NCI-H2081 (cell line): ENCODE measurements at places on chromosomes 2 and 18.
A peak's percentile ranks its signal among the peaks of the same experiment; 100 is the strongest.

DNA sequence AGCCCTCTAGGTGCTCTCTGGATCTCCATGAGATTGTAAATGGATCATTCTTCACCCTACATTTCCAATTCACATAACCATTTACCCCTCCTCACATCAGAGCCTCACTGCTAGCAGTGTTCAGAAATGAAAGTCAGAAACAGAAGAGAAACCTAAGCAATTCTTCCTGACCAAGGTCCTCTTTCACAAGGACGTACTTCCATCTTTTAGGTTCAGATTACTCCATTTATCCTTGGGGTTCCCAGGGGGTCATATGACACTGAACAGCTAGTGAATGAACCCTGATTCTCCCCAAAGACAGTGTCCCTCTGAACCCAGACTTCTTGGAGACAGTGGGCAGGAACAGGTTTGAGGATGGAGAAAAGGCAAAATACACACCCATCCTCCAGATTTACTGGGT lies 12.9 kb upstream of the MARCO start:
- no peak for DNase-seq

DNA sequence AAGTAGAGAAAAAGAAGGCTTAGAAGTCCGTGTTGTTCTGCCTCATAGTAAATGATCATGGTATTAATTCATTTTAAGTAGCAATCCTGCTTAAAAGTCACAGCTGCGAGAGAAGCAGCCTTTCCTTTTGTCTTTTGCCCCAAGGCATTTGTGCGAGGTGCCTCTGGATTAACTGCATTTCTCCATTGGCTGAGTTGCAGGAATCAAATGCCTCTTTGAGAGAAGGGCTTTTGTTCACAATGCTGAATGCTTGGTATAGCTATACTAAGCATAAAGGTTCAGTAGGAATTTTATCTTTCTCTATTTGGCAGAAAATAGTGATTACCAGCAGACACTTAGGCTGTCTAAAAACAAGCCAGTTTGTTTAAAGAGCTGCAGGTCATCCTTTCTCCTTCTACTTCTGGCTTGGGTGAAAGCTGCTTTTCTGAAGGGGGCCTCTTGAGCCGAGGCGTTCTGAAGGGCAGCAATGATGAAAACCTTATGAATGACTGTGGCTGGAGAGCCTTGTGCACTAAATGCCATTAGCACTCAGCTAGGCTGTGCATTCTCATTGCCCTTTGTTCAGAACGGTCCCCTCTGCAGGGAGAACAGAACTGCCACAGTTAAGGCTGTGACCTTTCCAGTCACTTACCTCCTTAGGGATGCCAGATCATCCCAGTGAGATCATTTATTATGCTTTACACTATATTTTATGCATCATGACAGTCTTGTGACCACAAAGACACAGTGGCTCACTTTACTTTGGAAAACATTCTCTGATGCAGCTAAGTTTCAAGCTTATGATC lies 68.8 kb upstream of the TMEM87B start:
- DNase-seq, result no peak

DNA sequence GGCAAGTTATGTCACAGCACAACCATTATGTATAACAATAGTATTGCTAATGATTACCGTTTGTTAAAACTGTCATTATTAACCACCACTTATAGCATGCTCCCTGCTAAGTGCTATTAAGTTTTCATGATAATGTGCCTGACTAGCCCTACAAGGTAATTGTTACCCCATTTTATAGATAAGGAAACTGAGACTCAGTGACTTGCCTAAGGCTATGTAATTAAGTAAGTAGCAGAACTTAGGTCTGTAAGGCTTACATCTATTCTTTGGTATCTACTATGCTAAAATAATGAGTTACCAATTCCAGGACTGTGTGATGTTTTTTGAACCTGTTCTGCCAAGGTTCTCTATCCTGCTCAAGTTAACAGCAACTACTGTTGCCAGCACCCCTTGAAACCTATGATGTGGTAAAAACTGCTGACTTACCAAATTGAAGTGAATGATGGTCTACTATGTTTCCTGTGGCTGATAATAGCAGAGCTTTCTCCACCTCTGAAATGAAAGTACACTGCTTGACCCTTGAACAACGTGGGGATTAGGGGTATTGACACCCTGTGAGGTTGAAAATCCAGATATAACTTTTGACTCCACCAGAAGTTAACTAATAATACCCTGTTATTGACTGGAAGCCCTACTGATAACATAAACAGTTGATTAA lies 18.2 kb downstream of the ACVR2A start:
- DNase-seq, result no peak

GRCh38 chr2:86285571-86285970 lies 51.9 kb downstream of the REEP1 start:
- DNase-seq, result no peak

- no peak for DNase-seq
Measured at GRCh38 chr2:150690261-150690660, 202.8 kb upstream of the RND3 start.

- no peak for DNase-seq
Measured at GRCh38 chr2:118670276-118670675, 177.2 kb downstream of the EN1 start.

GRCh38 chr2:108920686-108921085 lies 68.3 kb downstream of the EDAR start:
- DNase-seq, result no peak

- no peak for DNase-seq
Measured at GRCh38 chr2:121104721-121105141, 180.3 kb downstream of the TFCP2L1 start.

- DNase-seq, result no peak
Measured at GRCh38 chr18:74152857-74153256, 4.5 kb downstream of the TIMM21 start.

DNA sequence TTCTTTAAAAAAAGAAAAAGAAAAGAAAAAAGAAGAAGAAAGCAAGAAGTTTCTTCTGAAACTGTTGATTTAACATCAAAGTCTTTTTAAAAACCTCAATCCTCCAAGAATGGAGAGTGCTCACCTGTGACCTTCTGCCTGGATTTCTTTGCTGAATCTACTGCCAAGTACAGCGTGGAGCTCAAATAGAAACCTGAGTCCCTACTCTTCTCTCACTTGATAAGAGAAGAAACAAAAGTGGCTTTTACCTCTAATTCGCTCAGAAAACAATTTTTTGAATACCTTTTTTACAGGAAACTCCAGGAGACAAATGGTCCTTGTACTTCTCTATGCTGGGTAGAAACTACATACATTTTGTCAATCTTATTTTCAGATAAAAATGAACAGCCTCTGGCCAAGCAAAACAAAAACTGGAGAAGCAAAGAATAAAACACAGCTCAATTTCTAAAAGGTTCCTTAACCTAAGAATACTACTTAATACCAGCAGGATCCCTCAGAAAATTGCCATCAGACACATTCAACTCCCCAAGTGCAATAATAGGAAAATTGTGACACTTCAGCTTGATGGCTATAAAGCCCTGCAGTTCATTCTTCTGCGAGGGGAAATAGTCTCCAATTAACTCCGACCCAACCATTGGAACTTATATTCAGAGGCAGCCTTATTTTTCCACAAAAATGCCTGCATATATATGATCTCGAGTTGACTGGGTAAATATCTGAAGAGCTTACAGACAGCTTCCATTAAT lies 85.8 kb downstream of the GRB14 start:
- DNase-seq, result no peak

- no peak for DNase-seq
Measured at GRCh38 chr2:187855689-187856088, 301.5 kb upstream of the TFPI start.

DNA sequence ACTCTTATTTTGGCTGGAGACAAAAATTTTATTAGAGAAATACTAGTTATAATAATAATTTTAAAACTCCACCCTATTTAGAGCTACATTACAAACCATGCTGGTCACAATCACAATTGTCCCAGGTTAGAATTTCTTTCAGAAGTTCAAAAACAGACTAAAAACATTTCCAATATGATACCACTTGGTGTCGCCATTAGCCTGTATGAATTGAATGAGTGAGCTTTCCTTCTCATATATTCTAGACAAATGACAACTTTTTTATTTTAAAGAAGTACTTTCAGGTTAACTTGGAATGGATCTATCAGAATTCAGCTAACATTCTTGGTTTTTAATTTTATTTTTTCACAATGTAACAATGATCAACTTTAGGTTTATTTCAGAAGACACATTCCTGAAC lies 48.0 kb downstream of the SERPINB8 start:
- DNase-seq, result peak; percentile 52

- DNase-seq, result no peak
Measured at GRCh38 chr2:206082298-206082843, 3.6 kb downstream of the INO80D start.

GRCh38 chr18:47254341-47254939 lies 3.0 kb upstream of the SKOR2 start:
- DNase-seq, result no peak

GRCh38 chr18:48742706-48743475 lies 204.1 kb downstream of the CTIF start:
- DNase-seq, result no peak

DNA sequence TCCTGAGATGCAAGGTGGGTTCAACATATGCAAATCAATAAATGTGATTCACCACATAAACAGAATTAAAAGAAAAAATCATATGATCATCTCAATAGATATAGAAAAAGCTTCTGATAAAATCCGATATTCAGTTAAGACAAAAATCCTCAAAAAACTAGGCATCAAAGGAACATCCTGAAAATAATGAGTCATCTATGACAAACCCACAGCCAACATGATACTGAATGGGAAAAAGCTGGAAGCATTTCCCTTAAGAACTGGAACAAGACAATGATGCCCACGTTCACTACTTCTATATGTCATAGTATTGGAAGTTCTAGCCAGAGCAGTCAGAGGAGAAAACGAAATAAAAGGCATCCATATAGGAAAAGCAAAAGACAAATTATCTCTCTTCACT lies 80.4 kb downstream of the MYO3B start:
- DNase-seq, result no peak

- no peak for DNase-seq
Measured at GRCh38 chr2:178256382-178257042, 62.2 kb downstream of the OSBPL6 start.
